T-helper 17 cell (primary cell): ENCODE measurements at places on chromosomes 7 and 10. TPM values are rescaled to one million over a fixed set of nuclear protein-coding genes. Genes with fewer than 3 reads are reported as not detected.

The IRF5 gene
- 12.5 TPM for total RNA-seq

The GNB2 gene
- 161 TPM for total RNA-seq

DNA sequence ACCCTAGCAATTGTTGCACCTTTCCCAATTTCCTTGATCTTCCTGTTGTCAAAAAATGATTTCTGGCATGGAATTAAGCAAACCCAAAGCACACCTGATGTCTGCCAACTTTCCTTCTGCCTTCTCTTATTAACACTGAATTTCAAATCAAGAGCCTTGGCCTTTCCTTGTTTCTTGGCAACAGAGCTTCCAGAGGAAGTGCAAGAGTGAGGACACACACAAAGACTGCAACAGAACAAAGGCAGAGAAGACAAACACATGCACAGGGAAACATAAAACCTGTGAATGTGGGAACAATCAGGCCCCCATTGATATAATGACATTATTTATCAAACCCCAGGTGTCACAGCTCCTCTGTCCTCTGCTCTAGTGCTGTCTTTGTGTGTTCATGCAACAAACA lies 73.0 kb upstream of the IL6 start:
- DNase-seq, result no peak

DNA sequence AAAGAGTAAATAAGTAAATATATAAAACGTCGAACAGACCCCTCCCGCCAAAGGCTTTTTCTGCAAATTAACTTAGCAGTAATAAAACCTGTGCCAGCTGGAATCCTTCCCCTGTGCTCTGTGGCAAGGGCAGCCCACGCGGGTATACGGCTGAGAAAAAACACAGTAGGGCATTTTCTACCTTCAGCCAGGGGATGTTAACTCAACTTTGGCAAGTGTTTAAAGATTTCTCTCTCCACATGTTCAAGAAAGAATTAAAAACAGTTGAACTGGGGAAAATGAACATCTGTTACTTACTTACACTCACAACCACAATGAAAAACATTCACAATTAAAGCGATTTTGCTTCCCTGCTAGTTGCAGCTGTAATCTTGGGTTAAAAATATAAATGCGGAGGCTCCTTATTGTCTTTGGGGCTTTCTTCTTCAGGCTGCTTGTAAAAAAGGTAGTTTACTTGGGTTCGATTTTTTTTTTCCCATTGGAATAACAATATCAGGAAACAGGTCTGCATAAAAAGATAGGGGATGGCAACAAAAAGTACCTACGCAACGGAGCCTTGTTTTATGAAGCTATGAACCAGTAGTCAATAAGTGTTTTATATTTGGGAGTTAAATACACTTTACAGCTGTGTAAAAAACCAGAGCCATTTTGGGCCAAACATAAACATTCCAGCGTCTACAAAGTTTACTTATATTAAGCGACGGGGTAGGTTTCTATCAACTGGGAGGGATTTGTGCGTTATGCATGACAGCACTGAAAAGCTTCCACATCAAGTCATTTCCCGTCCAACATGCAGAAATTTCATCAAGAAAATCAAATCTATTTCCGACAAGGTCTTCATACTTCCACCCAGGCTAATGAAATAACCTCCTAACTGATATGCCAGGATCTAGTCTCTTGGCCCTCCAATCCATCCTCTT lies 132.7 kb downstream of the TAX1BP1 start:
- no peak for DNase-seq

GRCh38 chr7:36390199-36391090 lies 783 bp downstream of the ANLN start:
- DNase-seq, result peak; percentile 49

- DNase-seq, result no peak
Observed at GRCh38 chr10:71125749-71126107, 86.6 kb upstream of the UNC5B start.

DNA sequence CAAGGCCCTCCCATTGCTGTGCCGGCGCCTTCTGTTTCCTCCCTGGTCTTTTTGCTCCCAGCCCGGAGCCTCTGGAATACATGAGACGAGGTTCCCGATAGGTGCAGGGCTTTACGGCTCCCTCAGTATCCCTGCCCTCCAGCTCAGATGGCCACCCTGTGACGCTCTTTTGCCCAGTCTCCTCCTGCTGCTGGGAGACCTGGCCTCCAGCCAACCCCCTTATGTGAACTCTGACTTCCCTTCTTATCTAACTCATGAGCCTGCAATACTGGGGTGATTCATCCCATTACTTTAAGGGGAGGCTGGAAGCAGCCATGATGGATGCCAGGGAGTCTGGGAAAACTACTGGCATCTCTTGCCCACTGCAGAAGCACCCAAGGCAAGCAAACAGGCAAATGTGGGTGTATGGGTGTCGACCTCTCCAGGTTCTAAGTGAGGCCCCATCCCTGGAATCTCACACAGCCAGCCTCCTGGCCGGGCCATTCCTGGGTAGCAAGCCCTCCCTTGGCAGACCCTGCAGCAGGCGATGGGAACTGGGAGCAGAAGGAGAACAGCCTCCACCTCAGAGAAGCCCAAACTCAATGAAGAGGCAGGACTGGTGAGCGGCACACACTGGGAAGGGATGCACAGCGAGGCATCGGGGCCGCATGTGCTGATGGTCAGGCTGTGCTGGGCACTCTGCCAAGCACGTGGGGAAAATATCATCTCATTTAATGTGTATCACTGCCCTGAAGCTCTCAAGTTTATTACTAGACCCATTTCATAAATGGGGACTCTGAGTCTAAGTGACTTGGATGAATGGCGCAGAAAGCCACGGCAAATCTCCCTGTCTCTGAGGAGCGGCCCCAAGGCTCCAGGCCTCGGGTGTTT lies 97.5 kb downstream of the FAM53B start:
- no peak for DNase-seq

DNA sequence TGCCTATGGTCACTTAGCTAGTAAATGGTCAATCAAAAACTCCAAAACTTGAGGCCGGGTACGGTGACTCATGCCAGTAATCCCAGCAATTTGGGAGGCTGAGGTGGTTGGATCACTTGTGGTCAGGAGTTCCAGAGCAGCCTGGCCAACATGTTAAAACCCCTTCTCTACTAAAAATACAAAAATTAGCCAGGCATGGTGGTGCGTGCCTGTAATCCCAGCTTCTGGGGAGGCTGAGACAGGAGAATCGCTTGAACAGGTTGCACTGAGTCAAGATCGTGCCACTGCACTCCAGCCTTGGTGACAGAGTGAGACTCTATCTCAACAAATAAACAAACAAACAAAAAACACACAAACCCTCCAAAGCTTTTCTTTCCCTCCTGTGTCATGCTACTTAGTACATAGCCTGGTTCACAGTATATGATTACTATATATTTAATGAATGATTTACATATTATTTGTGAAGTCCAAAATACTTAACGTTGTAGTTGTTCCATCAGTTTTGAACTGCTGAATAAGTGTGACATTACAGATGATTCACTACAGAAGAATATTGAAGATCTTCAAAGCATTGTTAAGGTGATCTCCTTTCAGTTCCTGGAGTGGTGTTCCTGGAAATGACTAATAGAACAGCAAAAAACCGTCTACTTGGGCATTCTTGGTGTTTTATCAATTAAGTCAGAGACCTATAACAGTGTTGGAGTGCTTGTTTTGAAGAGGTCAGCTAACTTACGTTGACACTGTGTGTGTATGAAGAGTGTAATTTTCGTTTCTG lies 72.9 kb downstream of the ADK start:
- no peak for DNase-seq
